ENCODE measurements at places on chromosomes 3 and 15. TPM values are rescaled to one million over a fixed set of nuclear protein-coding genes. Genes with fewer than 3 reads are reported as not detected.

GRCh38 chr3:31858439-31858838 lies 122.6 kb downstream of the OSBPL10 start:
- H3K36me3 ChIP-seq = no peaks in the 10 kb centered on the region
- no peaks in the 10 kb centered on the region for H3K4me1 ChIP-seq
- H3K27ac ChIP-seq = no peak overlapping the region
- no peak overlapping the region for H3K4me3 ChIP-seq

- H3K27ac ChIP-seq = peak overlapping the region; percentile 26
- no peak overlapping the region for H3K4me3 ChIP-seq
- DNase-seq = peak; percentile 53
- H3K36me3 ChIP-seq = no peaks in the 10 kb centered on the region
- no peaks in the 10 kb centered on the region for H3K27me3 ChIP-seq
Observed at GRCh38 chr3:179046497-179047353, 24.9 kb downstream of the ZMAT3 start.

GRCh38 chr3:10423171-10423882 lies 82.1 kb downstream of the ATP2B2 start:
- H3K27ac ChIP-seq = no peak overlapping the region
- H3K4me1 ChIP-seq = peaks cover 5% of the 10 kb centered on the region
- no peaks in the 10 kb centered on the region for H3K36me3 ChIP-seq

DNA sequence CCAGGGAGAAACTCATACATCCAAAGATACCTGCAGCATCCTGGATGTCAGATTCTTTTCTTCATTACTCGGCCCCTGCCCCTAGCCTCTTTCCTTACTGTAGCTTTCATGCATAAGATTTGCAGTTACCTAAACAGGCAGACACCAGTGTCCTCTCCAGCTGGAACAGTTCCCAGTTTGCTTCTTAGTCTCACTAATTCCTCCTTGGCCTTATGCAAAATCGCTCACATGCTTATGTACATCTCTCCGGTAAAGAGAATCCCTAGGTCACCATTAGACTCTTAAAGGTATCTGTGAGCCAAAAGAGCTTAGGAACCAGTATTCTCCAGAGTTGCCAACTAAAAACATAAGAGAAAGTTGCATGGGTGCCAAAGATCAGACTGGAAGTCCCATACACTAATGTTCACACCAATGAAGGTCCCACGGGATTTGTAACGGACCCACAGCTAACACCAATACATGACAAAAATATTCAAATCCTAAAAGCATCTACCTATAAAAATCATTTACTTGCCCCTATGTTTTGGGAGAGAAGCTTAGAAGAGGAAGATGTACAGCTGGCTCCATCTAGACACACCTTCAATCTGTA lies 66.6 kb downstream of the CBLB start:
- H3K4me1 ChIP-seq = peaks cover 8% of the 10 kb centered on the region
- no peaks in the 10 kb centered on the region for H3K27me3 ChIP-seq
- H3K36me3 ChIP-seq = no peaks in the 10 kb centered on the region
- H3K4me3 ChIP-seq = no peak overlapping the region
- H3K27ac ChIP-seq = no peak overlapping the region

- peaks cover 17% of the 10 kb centered on the region for H3K4me1 ChIP-seq
- no peak overlapping the region for H3K4me3 ChIP-seq
- no peak for DNase-seq
- no peaks in the 10 kb centered on the region for H3K36me3 ChIP-seq
- H3K27me3 ChIP-seq = no peaks in the 10 kb centered on the region
Observed at GRCh38 chr3:115768661-115769060, 145.4 kb downstream of the GAP43 start.

DNA sequence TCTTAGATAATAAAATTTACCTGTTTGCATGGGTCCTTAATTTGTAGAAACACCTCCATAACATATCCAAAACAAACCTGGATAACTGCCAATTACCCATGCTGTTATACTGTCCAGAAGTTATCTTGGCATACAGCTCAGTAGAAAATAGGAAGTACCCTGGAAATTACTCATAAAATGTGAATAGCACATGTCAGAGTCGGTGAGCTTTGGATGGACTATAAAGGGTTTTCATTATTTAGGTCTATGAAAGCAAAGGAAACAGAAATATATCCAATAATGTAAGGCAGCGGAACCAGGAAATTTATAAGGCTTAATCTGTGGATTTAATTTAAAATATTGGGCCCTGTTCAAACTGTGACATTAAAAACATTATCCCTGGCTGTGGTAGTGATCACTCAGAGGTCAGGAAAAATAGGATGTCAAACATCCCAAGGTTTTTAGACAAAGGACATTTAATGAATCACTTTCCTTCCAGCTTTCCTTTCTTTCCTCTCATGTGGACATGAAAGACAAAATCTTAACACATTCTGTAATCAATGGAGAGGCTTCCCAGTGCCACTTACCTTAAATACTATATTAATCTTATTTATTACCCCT lies 459.0 kb upstream of the DPH6 start:
- no peaks in the 10 kb centered on the region for H3K4me1 ChIP-seq
- H3K4me3 ChIP-seq = no peak overlapping the region
- H3K27ac ChIP-seq = no peak overlapping the region

- H3K36me3 ChIP-seq = no peaks in the 10 kb centered on the region
- no peak overlapping the region for H3K4me3 ChIP-seq
- H3K27ac ChIP-seq = peak overlapping the region; percentile 50
- H3K4me1 ChIP-seq = peaks cover 17% of the 10 kb centered on the region
Observed at GRCh38 chr15:83732770-83733169, 78.8 kb downstream of the ADAMTSL3 start.

DNA sequence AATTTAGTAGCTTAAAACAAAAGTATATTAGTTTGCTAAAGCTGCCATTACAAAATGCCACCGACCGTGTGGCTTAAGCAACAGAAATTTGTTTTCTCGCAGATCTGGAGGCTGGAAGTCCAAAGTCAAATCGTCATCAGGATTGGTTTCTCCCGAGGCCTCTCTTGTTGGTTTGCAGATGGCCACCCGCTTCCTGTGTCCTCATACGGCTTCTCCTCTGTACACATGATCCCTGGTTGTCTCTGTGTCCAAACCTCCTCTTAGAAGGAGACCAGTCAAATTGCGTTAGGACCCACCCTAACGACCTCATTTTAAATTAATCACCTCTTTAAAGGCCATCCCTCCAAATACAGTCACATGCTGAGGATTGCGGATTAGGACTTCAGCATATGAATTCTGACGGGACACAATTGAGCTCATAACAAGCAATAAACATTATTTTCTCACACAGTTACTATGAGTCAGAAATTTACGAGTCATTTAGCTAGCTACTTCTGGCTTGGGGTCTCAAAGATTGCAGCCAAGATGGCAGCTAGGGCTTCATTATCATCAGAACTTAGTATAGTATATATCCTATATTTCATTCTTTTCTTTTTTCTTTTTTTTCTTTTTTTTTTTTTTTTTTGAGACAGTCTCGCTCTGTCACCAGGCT lies 58.4 kb downstream of the RPL39L start:
- H3K4me3 ChIP-seq = no peak overlapping the region
- H3K4me1 ChIP-seq = no peaks in the 10 kb centered on the region
- DNase-seq = no peak

DNA sequence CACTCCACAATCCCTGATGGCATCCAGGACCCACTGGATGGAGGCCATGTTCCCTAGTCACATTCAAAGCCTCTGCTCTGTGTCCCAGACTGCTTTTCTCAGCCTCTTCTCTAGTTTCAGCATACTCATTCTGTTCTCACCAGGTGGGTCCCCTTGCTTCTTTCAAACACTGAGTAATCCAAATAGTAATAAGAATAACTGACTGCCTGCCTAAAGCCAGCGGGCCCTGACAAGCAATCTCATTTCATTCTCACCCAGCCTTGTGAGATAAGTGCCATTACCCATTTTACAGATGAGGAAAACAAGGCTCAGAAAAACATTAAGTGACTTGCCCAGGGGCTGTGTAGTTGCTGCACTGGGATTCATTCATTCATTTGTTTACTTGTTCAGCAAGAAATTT lies 25.4 kb downstream of the MAPKAPK3 start:
- H3K36me3 ChIP-seq = no peaks in the 10 kb centered on the region
- DNase-seq = no peak
- no peak overlapping the region for H3K27ac ChIP-seq
- no peaks in the 10 kb centered on the region for H3K27me3 ChIP-seq

GRCh38 chr15:54843006-54843405 lies 353.7 kb downstream of the RSL24D1 start:
- no peak overlapping the region for H3K4me3 ChIP-seq
- no peak for DNase-seq
- H3K27me3 ChIP-seq = no peaks in the 10 kb centered on the region
- H3K27ac ChIP-seq = no peak overlapping the region
- H3K36me3 ChIP-seq = no peaks in the 10 kb centered on the region
- no peaks in the 10 kb centered on the region for H3K4me1 ChIP-seq

DNA sequence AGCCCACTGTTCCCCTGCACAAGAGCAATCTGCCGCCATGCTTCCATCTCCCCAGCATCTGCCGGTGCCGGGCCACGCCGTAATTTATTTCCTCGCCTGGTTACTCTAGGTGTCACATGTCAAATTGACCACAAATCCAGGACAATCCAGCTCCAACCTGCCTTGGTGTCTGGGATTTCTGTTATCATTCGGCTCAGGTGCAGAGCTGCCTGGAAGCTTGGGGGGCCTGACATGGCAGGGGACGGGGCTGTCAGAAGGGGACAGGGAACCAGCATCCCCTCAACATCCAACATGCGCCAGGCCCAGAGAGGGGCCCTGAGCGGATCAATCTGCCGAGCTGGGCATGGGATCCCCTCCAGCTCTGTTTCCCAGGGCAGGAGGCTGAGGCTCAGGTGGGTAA lies 47.9 kb downstream of the HMCES start:
- no peaks in the 10 kb centered on the region for H3K4me1 ChIP-seq
- H3K36me3 ChIP-seq = no peaks in the 10 kb centered on the region
- no peak for DNase-seq

DNA sequence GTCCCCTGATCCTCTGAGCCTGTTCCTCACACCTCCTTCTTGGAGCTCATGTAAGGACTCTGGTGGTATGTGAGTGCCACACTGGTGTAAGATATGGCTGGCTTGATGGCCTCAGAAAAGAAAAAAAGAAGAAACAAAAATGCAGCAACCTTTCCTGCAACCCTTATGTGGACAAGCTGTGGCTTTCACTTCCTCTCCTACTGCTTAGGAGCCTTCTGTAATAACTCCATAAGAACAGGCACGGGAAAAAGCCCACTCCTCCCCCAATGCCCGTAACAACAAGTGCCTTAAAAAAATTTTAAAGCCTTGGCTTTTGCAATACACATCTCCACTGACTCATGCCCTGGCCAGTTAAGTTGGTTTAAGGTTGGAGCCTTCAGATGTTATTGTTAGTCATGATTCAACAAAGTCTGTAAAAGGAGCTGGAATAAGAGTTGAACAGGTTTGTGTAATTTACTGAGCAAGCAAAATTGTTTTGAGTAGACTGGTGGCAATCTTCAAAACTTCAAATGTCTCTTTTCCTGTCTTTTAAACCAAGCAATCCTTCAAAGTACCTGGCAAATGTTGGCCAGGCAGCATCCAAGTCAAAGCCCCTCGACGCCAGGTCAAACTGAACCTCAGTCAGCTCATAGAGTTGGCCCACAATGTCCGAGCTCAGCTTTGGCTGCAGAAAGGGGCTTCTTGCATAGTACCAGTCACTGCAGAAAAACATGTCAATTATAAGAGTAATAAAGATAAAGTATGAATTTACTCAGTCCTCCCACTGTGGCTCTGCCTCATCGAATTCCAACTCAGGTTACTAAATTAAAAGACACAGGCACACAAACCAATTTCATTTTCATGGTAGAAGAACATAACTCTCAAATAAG lies 22.9 kb downstream of the FYCO1 start:
- peak overlapping the region; percentile 54 for H3K27ac ChIP-seq
- H3K36me3 ChIP-seq = peaks cover 13% of the 10 kb centered on the region
- no peaks in the 10 kb centered on the region for H3K27me3 ChIP-seq
- peak; percentile 92 for DNase-seq
- H3K4me1 ChIP-seq = peaks cover 19% of the 10 kb centered on the region

DNA sequence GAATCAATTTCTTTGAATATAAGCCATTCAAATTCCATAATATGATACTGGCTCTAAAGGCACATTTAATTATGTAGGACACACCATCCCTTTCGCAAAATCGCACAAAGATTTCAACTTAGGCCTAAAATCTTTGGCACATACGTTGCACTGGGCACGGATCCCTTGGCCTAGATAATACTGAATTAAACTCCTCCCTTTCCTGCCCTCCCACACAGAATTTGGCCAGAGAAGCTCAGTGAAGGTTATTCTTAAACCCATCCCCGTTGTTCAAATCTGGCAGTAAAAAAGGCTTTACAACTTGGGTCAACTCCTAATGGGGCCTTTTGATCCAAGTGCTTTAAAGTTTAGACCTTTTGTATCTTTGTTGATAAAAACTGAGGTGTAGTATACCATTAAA lies 247.2 kb downstream of the PTPRG start:
- H3K4me3 ChIP-seq = no peak overlapping the region
- no peak for DNase-seq
- H3K27ac ChIP-seq = no peak overlapping the region
- H3K27me3 ChIP-seq = no peaks in the 10 kb centered on the region
- H3K36me3 ChIP-seq = no peaks in the 10 kb centered on the region

DNA sequence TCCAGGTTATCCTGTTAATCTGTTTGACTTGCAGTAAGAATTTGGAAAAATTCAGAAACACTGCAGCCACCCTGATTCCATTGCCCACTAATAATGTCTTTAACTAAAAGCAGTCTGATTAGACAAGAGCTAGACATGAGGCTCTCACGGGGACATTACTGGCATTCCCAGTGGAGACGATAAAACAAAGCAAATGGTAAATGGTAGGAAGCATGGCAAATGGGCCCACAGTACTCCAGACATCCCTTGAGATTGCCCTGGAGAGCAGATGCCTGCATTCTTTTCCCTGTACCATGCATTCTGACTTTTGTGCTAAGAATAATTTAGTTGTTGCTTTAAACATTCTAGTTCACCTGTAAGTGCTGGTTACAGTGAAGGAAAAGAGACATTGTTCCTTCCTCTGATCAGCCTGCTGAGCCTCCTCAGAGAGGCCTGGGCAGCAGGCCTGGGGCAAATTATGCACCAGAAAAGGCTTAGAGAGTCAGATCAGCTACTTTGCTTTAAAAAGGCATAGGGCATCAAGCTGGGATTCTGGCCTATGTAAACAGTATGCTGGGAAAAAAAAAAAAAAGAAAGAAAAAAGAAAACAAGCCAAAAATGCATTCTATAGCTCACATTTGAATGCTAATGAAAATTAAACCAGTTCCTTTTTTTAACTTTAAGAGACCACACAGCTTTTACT lies 204.6 kb downstream of the GABRG3 start:
- H3K27me3 ChIP-seq = no peaks in the 10 kb centered on the region
- H3K36me3 ChIP-seq = no peaks in the 10 kb centered on the region
- H3K4me3 ChIP-seq = no peak overlapping the region
- no peaks in the 10 kb centered on the region for H3K4me1 ChIP-seq
- no peak for DNase-seq

Gene ARNT2
- total RNA-seq = 3.5 TPM

Gene CD96
- 1.0 TPM for total RNA-seq

Gene SH2D7
- not detected for total RNA-seq

Gene SLC7A14
- 0.23 TPM for total RNA-seq

Gene PLSCR2
- total RNA-seq = not detected

Gene LYZL4
- total RNA-seq = not detected

Gene GOLGA6B
- total RNA-seq = 0.36 TPM
